ENCODE measurements at places on chromosomes 13 and 19.

GRCh38 chr19:7767487-7767886 lies 4.4 kb downstream of the CLEC4M start:
- DNase-seq = no peak

DNA sequence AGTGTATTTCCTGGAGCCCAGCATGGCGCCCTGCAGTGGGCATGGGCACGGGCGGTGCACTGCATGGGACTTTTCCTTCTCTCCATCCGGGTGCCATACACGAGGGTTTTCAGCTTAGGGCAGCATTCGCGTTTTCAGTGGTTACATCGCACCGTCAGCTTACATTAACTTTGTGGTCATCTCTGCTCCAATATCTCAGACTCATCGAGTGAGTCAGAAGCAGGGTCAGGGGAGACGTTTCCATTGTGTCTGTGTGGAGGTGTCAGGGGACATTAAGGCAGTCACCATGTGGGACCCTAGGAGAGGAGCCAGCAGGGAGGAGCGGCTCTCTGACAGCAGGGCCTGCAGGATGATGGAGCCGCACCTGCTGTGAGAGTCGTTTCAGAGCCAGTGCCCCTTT lies 541.0 kb downstream of the FGF9 start:
- no peak for DNase-seq

DNA sequence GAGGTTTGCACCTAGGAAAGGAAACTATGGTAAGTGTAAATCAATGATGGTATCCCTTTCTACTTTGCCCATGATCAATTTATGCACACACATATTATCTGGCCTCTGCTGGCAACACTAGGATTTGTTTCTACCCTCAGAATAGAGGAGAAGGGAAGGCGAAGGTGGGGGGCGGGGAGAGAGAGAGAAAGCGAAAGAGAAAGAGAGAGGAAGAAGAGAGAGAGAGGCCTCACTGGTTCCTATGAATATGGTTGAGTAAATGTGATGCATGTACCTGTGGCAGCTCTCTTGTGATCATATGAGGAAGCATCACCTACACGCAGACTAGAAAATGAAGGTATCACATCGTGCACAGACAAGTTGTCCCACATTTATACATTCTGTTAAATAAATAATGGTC lies 882.0 kb upstream of the SLITRK6 start:
- DNase-seq = no peak

DNA sequence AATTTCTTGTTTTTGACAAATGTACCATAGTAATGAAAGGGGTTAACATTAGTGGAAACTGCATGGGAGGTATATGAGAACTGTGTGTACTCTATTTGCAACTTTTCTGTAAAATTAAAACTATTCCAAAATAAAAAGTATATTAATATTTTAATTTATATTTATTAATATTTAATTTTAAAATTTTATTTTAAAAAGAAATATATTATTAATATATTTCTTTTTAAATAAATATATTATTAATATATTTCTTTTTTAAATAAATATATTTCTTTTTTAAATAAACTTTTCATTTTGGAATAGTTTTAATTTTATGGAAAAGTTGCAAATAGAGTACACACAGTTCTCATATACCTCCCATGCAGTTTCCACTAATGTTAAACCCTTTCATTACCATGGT lies 101.1 kb upstream of the SLC7A1 start:
- no peak for DNase-seq

DNA sequence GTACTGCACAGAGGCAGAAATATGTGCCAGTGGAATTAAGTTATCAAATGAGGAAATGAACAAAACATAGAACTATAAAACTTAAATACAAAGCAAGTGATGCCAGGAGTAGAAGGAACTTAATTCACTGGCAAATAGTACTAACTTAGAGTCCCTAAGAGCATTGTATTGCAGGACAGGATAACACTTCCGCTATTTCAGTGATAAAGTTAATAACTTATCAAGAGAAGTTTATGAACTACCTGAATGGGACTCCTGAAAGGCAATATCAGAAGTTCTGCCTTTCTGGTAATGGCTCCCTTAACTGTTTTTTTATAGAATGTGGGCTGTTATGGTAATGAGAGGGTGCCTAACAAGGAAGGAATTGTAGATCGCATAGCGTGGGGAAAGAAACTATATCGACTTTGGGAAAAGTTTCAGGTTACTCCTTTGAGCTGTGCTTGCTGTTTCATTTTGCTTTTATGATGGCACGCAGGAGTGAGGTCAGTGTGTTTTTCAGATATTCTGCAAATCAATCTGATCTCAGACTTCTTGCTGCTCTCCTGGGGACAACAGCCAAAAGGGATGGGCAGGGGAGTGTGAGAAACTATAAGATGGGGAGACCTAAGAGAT lies 95.3 kb upstream of the MLNR start:
- no peak for DNase-seq

DNA sequence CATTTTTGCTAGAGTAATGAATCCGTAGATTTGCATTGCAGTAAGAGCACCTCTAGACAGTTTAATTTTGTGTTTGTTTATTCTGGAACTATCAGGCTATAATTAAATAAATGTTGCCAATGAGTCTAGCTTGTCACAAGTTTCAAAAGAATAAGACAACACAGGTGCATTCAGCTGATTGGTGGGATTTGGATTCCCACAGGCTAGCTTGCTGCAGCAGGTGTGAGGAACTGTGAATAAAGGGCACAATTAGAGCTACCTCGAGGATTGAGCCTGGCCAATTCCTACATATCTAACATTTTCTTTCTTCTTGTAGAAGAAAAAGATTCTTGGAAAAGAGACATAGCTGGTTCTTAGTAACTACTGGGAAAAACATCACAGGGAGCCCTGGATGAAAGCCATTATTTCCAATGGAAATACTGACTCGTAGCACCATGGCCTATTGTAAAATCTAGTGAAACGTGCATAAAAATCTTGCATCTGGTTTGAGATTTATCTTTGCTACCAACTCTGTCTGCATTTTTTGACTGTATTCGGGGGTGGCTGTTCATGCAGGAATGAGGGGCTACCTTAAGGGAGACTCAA lies 360.9 kb downstream of the FGF9 start:
- no peak for DNase-seq

DNA sequence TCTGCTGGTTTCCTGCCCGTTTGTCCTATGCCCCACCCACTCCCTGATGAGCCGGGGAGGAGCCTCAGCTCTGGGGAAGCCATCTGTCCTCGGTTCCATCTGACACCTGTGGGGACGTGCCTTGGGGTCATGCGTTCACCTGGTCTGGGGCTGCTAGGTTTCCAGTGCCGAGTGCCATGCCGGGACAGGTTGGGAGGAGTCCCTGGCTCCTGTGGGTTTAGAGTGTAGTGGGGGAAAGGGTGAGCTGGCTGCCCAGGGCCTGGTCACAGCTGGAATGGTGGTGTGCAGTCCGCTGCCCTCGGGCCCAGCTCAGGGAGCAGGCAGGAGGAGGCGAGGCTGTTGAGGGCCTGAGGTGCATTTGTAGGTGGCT lies 2.5 kb downstream of the KDM4B start:
- peak; percentile 56 for DNase-seq

GRCh38 chr13:86282442-86282841 lies 483.2 kb upstream of the SLITRK6 start:
- no peak for DNase-seq

DNA sequence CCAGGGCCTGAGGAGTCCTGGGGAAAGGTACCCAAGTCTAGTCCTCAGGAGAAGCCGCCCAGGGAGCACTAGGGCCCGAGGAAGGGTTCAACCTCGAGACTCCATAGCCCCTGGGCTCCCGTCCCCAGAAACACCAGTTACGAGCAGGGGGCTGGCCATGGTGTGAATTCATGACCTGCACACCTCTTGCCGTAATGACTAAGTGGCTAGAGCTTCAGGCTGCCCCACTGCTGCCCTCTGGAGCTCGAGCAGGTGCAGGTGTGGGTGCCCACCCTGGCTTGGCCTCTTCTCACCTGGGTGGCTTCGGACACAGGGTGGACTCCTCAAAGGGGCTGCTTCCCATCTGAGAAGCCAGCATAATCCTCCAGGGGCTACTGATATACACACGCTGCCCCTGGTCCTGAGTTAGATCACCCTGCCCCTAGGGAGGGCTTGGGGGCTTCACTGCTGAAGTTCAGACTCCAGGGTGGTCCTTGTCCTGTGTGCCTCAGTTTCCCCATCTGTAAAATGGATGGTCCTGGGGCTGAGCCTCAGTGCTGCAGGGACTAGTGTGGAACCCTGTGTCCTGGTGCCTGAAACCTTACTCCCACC lies 13.6 kb downstream of the SPC24 start:
- DNase-seq = peak; percentile 50

- DNase-seq = no peak
Observed at GRCh38 chr19:30649934-30650614, 277.9 kb downstream of the ZNF536 start.

DNA sequence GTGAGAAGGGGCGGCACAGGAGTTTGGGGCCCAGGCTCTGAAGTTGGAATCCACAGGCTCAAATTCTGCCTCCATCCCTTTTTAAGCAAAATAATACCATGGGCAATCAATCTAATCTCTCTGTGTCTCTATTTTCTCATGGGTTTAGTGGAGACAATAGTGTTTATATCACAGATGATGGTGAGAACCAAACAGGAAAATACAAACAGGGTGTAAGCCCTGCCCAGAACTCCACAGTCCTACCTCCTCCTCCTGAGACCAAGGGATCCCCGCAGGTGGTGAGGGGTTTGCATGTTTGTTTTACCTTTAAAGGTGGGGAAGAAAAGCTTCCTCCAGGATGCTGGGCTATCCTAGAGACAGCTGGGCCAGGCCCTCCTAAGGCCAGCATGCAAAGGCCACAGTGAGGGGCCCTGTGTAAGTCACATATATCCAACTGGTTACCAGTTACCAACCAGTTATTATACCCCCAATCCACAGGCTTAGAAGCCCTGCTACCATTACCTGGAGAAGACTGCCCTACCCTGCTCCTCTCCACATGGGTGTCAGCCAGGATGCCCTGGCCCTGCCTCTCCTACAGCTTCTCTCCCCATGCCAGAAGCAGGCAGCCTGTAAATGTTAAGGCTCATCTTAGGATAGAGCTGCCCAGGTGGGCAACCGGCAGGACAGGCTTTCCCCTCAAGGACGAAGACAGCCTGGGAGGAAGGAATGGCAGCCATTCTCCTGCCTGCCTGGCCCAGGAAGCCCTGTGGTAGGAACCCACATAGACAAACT lies 658.4 kb downstream of the UQCRFS1 start:
- DNase-seq = no peak

DNA sequence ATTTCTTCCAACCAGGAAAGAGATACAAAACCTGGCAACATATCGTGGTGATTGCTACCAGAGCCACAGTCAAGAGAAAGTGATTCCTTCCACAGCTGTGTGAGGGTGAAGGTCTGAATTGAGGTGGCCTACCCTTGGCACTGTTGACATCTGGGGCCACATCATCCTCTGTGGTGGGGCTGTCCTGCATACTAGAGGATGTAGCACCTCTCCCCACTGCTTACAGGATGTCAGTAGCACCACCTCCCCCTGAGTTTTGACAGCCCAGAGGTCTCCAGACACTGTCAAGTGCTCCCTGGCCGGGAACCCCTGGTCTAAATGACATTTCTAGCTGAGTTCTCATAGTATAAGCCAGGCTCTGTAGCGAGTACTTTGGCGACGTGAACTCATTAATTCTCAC lies 15.5 kb downstream of the PTGER1 start:
- DNase-seq = peak; percentile 3

DNA sequence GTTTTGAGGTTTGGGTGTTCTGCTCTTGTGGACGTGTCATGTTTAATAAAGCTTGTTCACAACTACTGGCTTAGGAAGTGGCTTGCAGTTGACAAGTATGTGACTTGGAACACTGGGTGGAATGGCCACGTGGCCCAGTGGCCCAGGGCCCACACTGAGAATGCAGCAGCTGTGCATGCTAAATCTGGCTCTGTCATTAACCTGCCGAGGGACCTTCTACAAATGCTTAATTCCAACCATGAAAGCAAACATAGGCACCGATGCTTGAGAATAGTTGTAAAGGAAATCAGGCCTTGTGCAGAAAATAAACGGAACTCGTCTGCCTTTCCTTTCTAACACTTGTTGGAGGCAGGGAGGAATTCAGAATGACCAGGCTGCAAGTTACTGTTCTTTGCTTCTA lies 11.6 kb upstream of the CLDN10 start:
- peak; percentile 78 for DNase-seq

- DNase-seq = no peak
Observed at GRCh38 chr13:27790523-27790922, 1.8 kb upstream of the GSX1 start.

- no peak for DNase-seq
Observed at GRCh38 chr13:67369895-67370660, 139.9 kb upstream of the PCDH9 start.

- DNase-seq = peak; percentile 61
Observed at GRCh38 chr19:29843180-29844051, 31.6 kb downstream of the CCNE1 start.

GRCh38 chr13:66635526-66635925 lies 594.6 kb downstream of the PCDH9 start:
- DNase-seq = no peak

- no peak for DNase-seq
Observed at GRCh38 chr19:17320435-17320834, 11.1 kb downstream of the DDA1 start.

DNA sequence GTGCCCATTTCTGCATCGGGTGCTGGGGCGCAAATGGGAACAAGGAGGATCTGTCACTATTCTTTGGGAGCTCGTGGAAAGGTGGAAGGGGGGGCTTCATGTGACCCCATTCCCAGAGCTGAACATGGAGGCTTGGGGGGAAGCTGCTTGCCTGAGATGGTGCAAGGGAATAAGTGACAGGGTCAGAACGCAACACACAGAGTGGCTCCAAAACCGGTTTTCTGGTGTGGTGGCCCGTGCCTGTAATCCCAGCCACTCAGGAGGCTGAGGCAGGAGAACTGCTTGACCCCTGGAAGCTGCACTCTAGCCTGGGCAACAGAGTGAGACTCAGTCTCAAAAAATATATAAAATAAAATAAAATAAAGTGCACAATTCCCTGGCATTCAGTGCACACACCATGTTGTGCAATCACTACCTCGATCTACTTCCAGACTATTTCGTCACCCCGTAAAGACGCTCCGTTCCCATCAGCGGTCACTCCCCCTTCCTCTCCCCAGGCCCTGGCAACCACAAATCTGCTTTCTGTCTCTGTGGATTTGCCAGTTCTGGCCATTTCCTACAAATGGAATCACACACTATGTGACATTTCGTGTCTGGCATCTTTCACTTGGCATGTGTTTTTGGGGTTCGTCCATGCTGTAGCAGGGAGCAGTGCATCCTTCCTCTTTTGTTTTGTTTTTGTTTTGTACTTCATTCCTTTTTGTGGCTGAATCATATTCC lies 18.2 kb upstream of the COMP start:
- peak; percentile 62 for DNase-seq

DNA sequence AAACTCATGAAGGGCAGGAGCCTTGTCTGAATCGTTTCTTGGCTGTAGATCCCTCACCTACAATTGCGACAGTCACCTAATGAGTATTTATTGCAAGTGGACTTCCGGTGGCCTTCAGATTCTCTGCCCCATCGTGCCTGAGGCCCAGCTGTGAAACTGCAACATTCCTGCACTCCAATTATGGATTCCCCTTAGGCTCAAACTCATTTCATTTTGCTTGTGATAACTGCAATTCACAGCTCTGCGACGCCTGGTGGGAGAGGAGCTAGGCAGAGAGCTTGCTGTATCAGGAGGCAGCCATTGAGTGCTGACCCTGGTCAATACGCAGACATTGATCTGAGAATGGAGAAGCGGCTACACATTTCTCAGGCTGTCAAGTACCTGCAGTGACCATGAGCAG lies 59.0 kb downstream of the CCDC70 start:
- no peak for DNase-seq

GRCh38 chr19:39834287-39834841 lies 402 bp upstream of the DYRK1B start:
- no peak for DNase-seq

GRCh38 chr13:78599645-78600279 lies 3.6 kb downstream of the POU4F1 start:
- no peak for DNase-seq

- no peak for DNase-seq
Observed at GRCh38 chr13:113831061-113831460, 32.8 kb downstream of the GAS6 start.
